ENCODE measurements at places on chromosomes 4 and X.

GRCh38 chr4:143701365-143701764 is 890 bp upstream of the FREM3 start:
- no peak for DNase-seq

- no peak for DNase-seq
Observed at GRCh38 chrX:66142351-66142750, 21.7 kb upstream of the HEPH start.

DNA sequence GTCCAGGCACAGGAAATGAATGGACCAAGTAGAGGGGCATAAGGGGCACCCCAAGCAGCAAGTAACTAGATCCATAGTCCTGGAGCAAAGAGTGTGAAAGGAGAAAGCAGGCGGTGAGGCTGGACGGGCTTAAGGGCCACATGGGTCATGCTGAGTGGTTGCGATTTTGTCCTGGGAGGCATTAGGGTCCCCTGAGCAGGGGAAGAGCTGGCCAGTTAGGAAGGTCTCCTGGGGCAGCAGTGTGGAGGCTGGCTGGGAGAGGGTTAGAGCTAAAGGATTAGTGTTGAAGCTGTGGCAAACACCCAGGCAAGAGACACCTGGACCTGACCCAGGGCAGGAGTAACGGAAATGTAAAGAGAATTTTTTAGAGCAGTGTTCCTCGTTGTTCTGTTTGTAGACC is 26.5 kb downstream of the MYOZ2 start:
- DNase-seq = no peak

DNA sequence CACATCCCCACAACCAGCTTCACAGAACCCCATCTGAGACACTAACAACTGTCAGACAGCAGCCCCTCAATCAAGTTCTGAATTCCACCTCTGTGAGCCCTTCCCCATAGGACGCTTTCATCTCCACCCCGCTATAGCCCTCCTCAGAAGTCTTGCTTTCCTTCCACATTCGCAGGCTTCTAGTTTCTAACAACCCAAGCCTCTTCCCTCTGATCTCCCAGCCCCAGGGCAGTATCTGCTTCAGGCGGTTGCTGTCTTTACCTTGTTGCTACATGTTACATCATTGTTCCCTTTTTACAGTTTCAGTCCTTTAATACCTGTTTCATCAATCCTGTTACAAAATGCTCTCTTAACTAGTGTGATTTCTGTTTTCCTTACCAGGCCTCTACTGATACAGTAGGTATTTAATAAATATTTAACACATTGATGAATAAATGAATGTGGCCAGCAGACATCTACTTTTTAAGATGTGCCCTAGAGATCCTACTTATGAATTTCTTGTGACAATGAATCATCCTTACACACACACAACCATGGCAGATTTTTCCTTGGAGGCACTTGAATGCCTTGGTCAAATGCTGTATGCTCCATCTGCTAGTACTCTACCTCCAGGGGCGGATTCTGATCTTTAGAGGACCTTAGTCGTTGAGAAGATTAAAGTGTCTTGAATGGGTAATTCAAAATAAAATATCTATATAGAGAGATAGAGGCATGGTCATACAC is 164.7 kb upstream of the SLIT2 start:
- DNase-seq = no peak

DNA sequence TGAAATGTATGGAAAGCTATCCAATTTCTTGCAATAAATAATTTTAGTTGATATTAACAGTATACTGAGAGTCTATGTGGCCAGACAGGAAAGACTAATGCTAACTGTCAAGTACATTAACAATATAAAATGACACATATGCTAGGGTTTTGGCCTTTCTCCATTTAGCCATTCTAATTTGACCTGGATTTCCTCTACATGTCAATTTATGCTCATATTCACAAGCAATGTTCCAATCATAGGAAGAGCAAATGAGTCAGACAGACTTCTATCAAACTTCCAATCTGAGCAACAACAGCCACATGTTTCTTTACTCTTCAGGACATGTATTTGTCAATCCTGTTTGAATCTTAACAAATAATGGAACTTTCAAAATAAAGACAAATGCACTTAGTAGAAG is 53.6 kb downstream of the CORIN start:
- DNase-seq = peak; percentile 9

DNA sequence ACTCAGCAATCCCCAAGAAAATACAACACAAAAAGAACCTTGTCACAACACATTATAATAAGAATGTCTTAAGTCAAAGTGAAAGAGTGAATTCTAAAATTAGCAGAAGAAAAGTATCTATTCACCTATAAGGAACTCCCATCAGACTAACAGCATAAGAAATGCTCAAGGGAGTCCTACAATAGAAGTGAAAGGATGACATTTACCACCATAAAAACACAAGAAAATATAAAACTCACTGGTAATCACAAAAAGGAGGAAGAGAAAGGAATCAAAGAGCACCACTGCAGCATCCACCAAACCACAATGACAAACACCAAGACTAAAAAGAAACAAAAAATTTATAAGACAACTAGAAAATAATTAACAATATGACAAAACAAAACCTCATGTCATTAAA is 257.0 kb upstream of the AGTR2 start:
- no peak for DNase-seq

DNA sequence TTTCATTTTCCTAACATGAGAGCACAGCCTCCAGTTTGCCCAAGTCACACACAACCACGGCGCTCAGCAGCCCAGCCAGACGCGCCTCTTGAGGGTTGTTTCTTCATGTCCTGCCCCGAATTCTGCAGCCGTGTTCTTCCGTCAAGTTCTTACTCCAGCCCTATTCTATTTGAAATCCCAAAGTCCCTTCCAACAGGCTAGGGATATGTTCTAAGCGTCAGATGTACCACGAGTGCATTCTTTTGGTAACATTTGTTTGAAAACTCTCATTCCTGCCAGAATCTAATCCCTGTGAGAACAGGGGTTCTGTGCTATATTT is 23.1 kb downstream of the ACSL1 start:
- DNase-seq = no peak

DNA sequence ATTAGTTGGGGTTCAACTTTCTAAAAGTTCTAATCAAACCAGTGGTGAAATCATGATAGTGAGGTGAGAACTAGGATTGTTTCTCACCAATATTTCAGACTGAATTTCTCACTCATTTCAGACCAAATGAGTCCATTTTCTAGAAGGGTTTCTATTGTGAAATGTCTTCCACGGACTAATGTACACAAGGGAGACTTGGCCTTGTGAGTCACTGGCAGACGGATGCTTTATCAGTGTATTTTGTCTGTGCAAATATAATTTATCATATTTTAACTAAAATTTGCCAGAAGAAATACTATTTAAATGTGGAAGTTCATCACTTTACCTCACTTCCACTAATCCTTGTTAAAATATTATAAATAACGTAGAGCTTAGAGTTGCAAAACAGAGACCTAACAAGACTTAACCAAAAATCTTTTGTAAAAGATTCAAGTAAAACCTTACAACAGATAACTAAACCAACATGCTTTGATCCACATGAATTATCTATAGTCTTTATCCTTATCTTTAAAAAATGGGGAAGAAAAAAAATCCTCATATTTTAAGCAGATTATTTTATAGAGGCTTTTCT is 506.0 kb upstream of the FAM241A start:
- DNase-seq = no peak

GRCh38 chrX:84187533-84188319 is at the start of gene RPS6KA6:
Gene RPS6KA6 (minus strand): TSS chrX:84188199. CDS start chrX:84187899, 300 bp downstream.
- DNase-seq = no peak

DNA sequence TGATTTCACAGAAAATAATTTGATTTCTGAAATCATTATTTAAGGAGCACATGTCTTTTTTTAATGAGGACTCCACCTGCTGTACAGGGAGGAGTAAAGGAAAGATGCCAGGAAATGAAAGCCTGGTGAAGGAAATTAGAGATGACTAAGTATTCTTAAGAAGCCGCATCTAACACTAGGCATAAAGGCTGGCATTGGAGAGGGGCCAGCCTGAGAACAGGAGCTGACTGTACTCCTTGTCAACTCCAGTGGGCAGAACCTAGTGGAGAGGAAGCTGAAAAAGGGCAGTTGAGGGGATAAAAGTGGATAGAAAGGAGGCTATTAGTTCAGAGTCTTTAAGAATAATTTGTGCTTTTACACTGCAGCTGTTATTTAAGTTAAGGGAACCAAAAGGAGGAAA is 393.0 kb downstream of the PPP1R2C start:
- DNase-seq = no peak

GRCh38 chr4:138494931-138495330 is 252.8 kb upstream of the SLC7A11 start:
- DNase-seq = peak; percentile 61

GRCh38 chr4:28675582-28675981 is 1814.9 kb downstream of the STIM2 start:
- no peak for DNase-seq

DNA sequence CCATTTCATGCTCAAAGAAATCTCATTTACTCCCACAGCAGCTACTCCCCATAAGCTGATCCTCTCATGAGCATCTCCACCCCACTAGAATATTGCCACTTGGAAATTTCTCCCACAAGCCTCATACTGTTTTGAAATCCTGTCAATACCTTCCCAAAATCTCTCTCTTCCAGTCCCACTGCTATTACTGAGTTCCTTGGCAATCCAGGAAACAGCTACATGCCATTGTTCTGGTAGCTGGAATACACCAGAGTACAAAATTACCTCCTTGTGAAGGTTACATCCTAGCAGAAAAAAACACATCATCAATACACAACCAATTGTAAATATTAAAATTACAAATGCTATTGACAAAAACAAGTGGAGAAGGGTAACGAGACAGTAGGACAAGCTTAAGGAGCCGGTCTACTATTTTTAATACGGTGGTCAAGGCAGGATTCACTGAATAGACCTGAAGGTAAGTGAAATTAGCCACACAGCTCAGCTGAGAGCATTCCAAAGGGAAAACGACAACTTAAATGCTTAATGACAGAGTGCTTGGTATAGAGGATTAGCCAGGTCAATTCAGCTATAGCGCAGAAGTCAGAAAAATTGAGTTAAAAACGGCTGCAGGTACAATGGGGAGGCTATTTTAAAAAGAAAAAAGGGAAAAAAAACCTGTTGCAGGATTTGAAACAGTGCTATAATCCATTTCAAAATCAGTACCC is 6.4 kb downstream of the RPL9 start:
- no peak for DNase-seq

- no peak for DNase-seq
Observed at GRCh38 chr4:147754037-147754445, 22.2 kb downstream of the ARHGAP10 start.

GRCh38 chrX:110315551-110315950 is 2.3 kb downstream of the AMMECR1 start:
- no peak for DNase-seq

GRCh38 chr4:2792711-2793585 is at the start of gene SH3BP2:
Gene SH3BP2 (plus strand): TSS chr4:2793085. CDS start chr4:2820618, 27,533 bp downstream.
- no peak for DNase-seq

DNA sequence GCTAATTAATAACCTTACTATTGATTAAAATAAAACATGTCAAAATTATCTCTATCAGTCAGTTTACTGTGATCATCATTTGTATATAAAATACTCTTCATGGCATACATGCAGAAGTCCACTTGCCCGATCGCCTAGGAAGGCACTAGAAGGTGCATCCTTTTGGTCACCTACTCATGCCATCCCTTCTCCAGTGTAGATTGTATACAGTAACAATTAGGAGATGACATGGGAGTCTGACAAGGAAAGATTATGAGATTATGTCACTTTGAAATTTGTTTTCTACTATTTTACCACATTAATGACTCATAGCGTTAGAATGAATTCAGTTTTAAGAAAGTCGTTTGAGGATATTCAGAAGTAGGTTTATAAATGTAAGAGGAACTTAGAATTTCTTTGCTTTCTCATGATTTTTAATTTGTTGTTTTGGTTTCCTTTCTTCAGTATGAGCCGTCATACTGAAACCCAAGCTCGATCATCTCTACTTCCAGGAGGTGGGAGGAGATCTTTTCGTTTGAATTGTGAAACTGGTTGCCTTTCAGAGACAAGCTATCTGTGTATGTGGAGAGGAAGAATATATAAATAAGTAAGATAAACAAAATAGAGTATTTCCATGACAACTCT is 51.1 kb upstream of the UNC5C start:
- no peak for DNase-seq

GRCh38 chrX:87374324-87374723 is 143.3 kb upstream of the KLHL4 start:
- no peak for DNase-seq

DNA sequence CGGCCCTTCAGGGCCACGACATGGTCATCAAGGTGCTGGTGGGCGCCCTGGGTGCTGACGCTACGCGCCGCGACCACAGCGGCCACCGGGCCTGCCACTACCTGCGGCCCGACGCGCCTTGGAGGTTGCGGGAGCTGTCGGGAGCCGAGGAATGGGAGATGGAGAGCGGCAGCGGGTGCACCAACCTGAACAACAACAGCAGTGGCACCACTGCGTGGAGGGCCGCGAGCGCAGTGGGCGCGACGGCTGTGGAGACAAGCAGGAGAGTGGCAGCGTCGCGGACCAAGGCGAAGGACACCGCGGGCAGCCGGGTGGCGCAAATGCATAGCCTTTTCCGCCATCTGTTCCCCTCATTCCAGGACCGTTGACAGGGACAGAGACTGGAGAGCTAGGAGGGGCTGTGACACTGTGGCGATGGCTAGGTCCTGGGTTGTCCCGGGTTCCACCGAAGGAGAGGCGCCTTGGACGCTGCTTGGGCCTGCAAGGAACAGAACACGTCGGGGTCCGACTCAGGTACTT is 919 bp downstream of the SOWAHD start:
- DNase-seq = no peak

GRCh38 chrX:135477576-135477975 is 42.9 kb upstream of the INTS6L start:
- peak; percentile 86 for DNase-seq
